ENCODE measurements at places on chromosomes 1 and 21.

DNA sequence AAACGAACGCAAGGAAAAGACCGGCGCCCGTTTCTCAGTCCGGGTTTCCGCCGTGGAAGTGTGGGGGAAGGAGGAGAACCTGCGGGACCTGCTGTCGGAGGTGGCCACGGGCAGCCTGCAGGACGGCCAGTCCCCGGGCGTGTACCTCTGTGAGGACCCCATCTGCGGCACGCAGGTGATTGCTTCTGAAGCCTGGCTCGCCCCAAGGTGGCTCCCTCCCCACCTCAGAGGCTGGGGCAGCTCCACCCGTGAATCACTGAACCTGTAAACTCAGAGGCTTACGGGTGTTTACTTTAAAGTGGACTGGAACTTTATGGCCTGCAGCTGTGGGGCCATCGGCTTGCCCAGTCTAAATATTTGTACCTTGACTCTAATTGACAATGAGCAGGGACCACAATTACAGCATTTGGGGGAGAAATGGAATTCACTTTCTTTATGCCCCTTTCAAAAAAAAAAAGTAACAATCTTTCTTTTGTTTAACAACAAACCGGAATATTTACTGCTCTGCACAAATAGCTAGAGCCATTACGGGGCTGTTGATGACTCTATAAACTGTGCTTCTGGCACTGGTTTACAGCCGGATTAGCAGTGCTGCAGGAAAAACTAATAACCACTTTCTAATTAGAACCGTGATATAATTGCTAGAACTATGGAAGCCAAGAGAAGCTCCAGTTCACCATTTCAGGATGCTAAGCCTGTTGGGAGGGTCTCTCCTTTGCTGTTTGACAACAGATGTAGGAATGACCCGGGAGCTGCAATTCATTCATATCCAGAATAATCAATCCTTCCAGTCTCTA lies 454.8 kb downstream of the KIF26B start:
- DNase-seq = no peak

DNA sequence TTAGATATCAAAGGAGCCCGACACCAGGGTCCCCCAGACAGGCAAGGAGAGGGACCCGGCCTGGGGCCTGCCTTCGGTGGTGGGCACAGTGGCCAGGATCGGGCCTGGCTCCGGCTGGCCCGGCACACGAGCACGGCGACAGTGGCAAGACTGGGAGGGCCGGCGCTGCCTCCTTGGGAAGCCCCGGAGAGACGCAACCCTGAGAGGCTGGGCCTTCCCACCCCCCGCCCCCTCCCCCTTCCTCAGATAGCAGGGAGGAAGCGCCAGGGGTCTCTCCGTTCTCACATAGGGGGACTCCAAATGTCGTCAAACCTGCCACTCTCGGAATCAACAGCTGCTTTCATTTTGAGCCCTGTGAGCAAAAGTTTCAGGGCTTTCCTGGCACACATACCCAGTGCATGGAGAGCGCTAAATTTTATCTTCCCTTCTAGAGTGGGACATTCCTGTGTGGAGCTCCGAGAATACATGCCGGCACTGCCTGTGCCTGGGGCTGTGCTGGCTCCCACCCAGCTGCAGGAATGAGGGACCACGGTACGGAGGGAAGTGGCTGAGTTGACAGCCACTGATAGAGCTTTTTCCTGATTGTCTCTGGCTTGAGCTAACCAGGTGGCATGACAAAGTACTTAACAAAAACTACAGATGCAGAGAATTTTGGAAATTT lies 62.4 kb downstream of the CD247 start:
- no peak for DNase-seq

DNA sequence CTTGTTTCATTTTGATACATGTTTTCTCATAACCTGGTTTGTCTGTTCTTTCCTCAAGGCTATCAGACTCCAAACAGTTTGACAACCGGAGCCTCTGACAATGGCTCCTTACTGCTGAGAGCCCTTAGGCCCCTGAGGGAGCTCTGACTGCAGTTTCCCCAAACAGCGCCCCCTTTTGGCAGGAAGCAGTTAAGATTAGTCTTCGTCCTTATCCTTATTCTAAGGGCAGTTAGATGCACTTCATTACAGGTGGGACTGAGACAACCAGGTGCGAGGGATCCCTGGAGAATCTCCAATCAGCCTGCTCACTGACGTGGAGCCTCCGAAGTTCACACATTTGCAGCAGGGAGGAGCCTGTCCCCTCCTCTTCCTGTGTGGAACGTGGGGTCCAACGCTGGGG lies 393.1 kb downstream of the BRINP3 start:
- DNase-seq = no peak

DNA sequence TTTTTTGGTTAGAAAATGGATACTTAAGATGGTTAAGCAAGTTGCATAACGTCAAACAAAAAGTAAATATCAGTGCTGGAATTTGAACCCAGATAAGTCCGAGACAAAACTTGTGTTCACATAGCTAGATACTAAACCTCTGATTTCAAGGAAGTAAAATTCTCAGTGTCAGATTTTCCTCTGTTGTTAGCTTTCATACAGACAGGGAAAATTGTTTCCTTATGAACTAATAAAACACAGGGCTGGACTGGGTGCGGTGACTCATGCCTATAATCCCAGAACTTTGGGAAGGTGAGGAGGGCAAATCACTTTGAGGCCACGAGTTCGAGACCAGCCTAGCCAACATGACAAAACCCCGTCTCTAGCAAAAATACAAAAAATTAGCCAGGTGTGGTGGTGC lies 51.3 kb downstream of the PCNX2 start:
- no peak for DNase-seq

DNA sequence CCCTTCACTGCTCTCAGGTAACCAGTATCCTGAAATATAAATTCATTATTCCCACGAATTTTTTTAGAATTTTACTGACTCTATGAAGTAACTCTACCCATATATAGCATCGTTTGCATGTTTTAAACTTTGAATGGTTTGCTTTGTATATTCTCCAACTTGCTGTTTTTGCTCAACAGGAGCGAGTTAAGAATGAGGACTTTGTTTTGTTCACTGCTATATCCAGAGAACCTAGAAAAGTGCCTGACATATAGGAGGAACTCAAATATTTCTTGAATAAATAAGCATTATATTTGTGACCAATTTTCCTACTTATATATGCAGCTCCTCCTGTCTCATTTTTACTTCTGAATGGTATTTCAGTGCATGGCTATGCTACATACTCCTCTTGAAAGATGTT lies 43.4 kb downstream of the NUF2 start:
- DNase-seq = no peak

- DNase-seq = no peak
Observed at GRCh38 chr1:210384625-210385024, 55.9 kb downstream of the HHAT start.

- no peak for DNase-seq
Observed at GRCh38 chr1:32345289-32345827, 9.3 kb upstream of the MARCKSL1 start.

- DNase-seq = no peak
Observed at GRCh38 chr1:42733415-42734200, 6.4 kb downstream of the CLDN19 start.

- no peak for DNase-seq
Observed at GRCh38 chr1:223748405-223748772, 36.0 kb downstream of the CAPN2 start.

DNA sequence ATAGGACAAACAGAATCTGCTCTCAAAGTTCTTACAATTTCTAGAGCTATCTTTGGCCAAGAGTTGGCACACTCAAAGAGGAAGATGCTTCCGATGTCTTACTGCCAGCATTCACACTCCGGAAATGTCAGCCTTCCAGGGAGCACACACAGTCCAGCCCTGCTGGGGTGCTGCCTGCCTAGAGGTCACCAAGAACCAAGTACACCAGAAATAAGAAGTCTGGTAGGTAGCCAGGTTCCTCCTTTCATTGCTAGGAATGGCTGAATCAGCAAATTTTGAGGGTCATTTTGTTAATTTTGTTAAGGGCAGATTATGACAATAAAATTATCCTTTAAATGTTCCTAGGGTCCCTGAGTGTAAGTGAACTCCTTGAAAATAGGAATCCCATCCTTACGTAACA lies 77.5 kb downstream of the PLPP3 start:
- no peak for DNase-seq

GRCh38 chr1:243596431-243597062 lies 253.5 kb downstream of the AKT3 start:
- DNase-seq = no peak

- no peak for DNase-seq
Observed at GRCh38 chr1:171290621-171291020, 23.4 kb upstream of the FMO4 start.

DNA sequence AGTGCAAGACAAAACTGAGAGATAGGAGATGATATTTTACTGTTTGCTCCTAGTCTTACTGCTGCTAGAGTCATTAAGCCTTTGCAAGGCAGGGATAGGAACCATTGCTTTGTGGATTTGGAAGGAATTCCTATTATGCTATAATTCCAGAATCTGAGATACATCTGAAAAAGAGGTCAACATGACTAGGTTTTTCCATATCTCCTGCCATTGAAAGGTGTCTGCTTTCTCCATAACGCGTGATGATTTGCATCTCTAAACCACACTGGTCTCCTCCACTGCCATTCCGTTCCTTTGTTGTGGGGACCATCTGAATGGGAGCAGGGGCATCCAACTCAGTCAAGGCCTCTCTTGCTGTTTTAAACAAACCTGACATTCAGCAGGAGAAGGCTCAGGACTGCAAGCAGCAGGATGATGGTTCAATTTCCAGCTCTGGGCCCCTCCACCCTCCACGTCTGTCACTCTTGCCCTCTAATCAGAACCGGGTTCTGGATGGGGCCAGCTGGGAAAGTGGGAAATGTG lies 45.2 kb downstream of the PLPP3 start:
- no peak for DNase-seq

GRCh38 chr1:15915991-15916390 lies 59.9 kb downstream of the ZBTB17 start:
- no peak for DNase-seq

- DNase-seq = no peak
Observed at GRCh38 chr1:80212948-80213347, 1206.4 kb upstream of the ADGRL4 start.

DNA sequence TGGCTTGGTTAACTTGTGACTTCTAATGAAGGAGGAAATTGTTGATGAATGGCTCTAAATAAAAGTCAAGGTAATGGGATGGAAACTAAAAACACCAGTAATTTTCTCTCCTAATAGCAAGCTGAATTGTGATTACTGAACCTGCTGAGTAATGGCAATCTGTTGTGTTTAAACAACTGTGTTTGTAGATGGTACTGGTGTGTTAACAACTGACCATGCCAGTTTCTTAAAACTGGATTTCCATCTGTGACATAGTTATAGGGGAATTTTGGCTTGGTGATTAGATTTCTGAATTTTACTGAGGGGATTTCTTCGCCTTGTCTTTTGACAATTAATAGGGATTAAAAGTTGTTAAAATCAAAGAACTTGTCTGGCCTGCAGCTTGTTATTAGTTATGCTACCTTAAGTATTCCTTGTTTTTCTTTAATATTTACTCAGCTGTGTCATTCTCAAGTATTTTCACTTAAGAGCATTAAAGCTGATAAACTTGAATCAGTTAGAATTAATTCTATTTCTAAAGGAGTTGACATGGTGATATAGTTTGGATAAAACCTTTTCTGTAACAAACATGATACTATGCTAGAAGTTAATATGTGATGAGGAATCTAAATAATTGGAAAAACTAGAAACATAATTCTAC lies 7.9 kb upstream of the ERO1B start:
- DNase-seq = no peak
